ENCODE measurements at places on chromosomes 4 and X. TPM values are rescaled to one million over a fixed set of nuclear protein-coding genes. Genes with fewer than 3 reads are reported as not detected.

- no peak for DNase-seq
Measured at GRCh38 chrX:17046478-17047097, 100.1 kb downstream of the REPS2 start.

DNA sequence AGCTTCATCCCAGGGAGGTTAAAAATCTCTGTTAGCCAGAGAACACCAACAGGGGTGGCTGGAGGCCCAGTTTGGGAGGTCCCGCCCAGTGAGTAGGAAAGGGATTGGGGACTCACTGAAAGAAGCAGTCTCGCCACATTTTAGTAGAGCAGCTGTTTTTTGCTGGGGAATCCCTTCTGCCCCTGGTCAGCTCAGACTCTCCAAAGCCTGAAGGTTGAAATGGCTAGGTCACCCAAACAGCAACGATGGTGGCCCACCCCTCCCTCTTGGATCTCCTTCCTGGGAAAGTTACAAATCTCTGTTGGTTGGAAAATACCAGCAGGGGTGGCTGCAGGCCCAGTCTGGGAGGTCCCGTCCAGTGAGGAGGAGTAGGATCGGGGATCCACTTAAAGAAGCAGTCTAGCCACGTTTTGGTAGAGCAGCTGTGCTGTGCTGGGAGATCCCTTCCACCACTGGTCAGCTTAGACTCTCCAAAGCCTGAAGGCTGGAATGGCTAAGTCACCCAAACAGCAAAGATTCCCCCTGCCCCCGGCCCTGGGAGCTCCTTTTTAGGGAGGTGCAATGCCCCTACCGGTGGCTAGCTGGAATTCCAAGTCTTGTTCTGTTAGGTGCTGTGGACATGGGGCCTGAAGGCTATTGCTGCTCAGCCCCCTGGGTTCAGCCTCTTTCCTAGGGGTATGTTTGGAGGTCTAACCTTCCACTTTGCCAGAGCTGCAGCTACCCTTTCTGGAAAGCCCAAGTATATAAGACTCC lies 40.0 kb upstream of the TEX13A start:
- no peak for DNase-seq

DNA sequence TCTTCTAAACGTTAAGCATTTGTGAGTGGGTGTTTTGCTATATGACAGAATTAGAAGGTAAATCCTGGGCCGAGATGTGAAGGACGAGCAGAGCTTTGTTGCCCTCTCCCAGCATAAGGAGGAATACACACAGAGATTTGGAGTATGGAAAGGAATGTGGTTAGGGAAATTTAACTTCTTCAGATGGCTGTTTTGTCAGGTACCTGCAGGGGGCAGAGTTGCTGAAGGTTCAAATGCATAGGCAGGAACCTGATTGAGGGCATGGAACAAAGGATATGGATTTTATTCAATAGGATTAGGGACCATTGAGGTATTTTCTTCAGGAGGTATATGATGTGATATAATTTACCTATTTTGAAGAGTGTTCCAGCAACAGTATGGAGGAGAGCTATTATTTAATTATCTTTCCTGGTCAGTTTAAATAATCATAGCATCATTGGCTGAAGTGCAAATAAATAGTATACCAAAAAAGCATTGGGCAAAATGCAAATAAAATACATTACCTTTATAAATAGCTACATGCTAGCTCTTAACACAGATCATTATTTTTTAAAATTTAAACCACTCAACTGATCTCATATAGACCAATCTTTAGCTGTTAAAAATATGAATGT lies 143.6 kb downstream of the SLIT2 start:
- DNase-seq: no peak

DNA sequence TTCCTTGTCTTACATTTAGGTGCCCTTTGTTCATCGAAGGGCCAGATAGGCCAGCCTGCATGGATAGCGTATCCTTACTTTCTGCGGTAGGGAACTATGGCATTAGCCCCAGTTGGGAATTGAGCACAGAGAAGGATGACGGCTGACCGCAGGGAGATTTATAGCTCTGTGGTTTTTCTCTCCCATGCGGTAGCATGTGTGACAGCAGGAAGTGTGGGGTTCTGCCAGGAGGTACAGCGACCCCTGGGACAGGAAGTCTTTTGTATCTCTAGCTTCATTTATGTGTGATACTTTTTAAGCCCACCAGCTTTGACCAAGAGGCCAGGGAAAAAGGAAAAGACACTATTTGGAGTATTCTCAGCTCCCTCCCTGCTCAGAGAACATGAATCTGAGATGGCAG lies 33.1 kb downstream of the GAB3 start:
- DNase-seq: no peak

DNA sequence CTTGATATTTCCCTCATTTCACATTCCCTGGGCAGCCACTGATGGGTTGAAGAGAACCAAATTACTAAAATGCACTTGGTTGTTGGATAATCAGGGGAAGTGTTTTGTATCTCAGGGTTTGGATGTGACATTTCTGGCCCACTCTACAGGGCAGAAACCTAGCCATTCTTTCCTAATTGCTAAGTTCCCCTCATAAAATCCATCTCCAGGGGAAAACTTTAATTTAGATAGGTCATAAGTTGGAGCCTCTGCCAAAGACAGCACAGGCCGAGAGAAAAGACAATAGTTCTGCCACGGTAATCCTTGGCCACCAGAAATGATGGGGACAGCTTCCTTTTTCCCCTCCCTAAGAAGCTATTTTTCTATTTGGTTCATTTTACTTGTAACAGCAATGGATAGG lies 192.7 kb upstream of the C1QTNF7 start:
- no peak for DNase-seq

DNA sequence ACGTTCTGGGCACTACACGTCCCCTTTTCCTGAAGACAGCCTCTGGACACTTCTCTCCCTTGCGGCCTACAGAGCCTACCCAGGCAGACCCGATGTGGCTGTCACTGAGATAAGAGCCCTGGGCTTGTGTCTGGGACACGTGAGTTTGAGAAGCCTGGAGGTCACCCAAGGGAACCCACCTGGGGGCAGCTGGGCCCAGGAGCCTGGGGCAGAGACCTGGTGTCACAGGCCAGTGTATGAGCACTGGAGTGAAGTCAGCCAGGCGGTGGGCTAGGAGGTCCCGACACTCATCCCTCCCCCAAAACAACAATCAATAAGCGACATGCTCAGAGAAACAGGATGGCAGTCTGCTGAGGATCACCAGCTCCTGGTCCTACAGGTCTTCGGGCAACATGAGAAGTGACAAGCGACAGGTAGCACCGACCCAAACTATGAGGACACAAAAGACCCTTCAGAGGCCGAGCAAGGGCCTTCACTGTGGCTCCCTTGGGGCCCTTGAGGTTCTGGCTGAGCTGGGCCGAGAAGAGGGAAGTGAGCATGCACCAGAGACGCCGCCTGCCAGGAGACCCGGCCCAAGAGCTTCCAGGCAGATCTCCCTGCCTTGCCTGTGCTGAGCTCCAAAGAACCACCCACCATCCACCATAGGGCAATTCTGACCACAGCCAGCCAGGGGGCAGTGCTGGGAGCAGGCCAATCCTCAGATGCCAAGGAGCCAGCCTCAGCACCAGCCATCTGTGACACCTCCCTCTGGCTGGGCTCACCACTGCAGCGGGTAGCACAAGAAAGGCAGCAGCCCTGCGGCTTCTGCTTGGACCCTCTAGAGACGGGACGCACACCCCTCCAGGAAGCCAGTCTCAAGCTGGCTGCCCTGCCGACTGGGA lies 11.0 kb upstream of the DUSP9 start:
- no peak for DNase-seq

GRCh38 chr4:135508006-135508714 lies 1306.6 kb upstream of the PABPC4L start:
- no peak for DNase-seq

HTRA3 gene
- total RNA-seq: 33.8 TPM
